ENCODE measurements at places on chromosomes 13 and 19.

DNA sequence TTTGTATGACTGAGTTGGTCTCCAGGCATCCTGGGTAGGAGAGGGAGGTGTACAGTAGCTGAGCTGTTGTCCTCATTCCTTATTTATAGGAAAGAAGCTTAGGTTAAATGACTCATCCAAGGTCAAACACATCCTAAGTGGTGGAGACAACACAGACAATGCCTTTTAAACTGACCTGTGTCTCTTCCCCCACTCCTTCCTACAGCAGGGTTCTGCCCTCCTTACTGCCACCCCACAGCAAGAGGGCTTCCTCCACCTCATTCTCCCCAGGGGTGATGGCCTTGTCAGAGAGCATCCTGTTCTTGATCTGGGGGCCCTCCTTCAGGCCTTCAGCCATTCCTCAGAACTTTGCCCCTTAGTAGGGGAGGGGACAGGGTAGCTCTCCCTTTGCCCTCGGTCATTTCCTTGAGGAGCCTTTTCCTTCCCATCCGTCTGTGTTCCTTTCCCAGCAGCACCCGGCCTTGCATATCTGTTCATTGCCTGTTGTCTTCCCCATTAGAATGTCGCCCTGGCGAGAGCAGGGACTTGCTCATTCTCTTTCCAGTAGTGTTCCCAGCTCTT, 48.2 kb upstream of the GPI start:
- H3K27ac ChIP-seq, result no peak overlapping the region
- H3K27me3 ChIP-seq, result no peaks in the 10 kb centered on the region
- no peaks in the 10 kb centered on the region for H3K4me1 ChIP-seq
- no peak overlapping the region for H3K4me3 ChIP-seq

DNA sequence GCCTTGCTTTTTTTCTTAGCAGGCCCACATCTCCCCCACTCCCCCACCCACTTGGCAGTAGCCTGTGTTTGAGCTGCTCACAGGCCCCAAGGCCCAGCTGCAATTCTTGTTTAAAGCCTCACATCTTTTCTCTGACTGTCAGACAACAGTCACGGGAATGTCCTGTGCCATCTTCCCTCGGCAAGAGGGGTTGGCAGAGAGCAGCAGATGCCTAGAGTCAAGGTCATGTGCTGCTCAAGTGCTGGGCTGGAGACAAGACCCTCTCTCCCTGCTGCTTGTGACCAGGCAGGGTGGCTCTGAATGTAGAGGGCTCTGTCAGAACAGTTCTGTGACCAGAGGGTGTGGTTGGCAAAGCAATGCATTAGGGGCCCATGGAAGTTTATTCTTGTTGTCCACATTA, 47.4 kb downstream of the BBC3 start:
- H3K27me3 ChIP-seq, result no peaks in the 10 kb centered on the region
- H3K36me3 ChIP-seq, result no peaks in the 10 kb centered on the region
- no peak for DNase-seq
- H3K4me1 ChIP-seq, result peaks cover 16% of the 10 kb centered on the region
- H3K4me3 ChIP-seq, result no peak overlapping the region

DNA sequence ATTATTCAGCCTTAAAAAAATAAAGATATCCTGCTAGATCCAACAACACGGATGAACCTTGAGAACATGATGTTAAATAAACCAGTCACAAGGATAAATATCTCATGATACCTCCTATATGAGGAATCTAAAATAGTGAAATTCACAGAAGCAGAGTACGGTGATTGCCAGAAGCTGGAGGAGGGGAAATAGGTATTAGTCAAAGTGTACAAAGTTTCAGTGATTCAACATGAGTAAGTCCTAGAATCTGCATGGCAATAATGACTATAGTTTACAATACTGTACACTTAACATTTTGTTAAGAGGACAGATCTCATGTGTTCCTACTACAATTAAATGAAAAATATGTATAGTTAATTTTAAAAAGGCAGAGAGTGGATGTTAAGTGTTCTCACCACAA, 206.6 kb upstream of the SLC10A2 start:
- no peak for DNase-seq
- H3K36me3 ChIP-seq, result no peaks in the 10 kb centered on the region
- no peak overlapping the region for H3K27ac ChIP-seq
- no peak overlapping the region for H3K4me3 ChIP-seq
- peaks cover 3% of the 10 kb centered on the region for H3K4me1 ChIP-seq

- no peaks in the 10 kb centered on the region for H3K36me3 ChIP-seq
- peaks cover 5% of the 10 kb centered on the region for H3K27me3 ChIP-seq
- no peak for DNase-seq
- H3K4me3 ChIP-seq, result no peak overlapping the region
- H3K4me1 ChIP-seq, result no peaks in the 10 kb centered on the region
Observed at GRCh38 chr19:39936020-39936419, 1.6 kb upstream of the FCGBP start.

DNA sequence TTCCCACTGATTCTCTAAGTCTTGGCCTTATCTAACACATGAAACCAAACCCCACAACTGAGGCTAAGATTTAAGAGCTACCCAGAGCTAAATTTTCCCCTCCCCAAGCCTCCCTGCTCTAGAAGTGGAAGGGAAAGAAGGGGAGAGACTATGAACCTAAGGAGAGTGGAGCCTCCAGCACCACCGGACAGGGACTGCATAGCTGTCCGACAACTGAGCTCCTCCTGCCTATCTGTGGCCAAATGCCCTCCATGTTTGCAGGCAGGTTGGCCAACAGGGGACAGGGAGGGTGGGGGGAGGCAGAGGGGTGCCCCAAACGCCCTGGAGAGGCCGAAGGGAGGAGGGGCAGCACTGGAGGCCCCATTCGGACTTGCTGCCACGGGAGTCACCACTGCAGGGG, 6.0 kb upstream of the NAPA start:
- no peaks in the 10 kb centered on the region for H3K27me3 ChIP-seq
- H3K27ac ChIP-seq, result no peak overlapping the region
- no peak overlapping the region for H3K4me3 ChIP-seq

- no peak for DNase-seq
- H3K4me3 ChIP-seq, result no peak overlapping the region
- no peaks in the 10 kb centered on the region for H3K36me3 ChIP-seq
Observed at GRCh38 chr19:3183721-3184641, 1.7 kb upstream of the NCLN start.

GRCh38 chr13:44921931-44922758, 67.1 kb downstream of the NUFIP1 start:
- H3K27me3 ChIP-seq, result no peaks in the 10 kb centered on the region
- no peak overlapping the region for H3K4me3 ChIP-seq
- no peaks in the 10 kb centered on the region for H3K36me3 ChIP-seq

DNA sequence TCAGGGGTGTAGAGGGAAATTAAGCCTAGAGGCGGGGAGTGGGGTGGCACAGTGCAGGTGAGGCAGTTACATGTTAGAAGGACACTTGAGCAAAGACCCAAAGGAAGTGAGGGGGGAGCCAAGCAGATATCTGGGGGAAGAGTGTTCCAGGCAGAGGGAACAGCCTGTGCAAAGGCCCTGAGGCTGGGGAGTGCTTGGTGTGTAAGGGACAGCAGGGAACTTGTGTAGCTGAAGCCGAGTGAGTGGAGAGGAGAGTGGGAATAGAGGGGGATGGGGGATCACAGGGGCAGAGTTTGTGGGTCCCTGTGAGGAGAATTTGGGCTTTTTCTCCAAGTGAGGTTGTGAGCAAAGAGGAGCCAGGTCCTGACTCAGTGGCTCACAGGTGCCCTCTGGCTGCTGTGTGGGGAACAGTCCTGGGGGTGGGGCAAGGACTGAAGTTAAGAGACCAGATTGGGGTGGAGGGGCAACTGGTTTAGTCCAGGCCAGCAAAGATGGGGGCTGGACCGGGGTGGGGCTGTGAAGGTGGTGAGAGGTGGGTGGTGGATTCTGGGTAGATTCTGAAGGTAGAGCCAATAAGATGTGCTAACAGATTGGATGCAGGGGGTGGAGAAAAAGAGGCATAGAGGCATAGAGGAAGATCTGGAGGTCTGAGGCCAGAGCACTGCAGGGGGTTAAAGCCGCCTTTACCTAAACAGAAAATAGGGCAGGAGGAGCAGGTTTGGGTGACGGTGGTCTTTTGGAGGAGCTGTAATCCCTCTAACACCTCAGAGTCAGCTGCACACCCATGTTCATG, 75.3 kb downstream of the CACNA1A start:
- H3K27ac ChIP-seq, result no peak overlapping the region
- H3K27me3 ChIP-seq, result no peaks in the 10 kb centered on the region
- H3K36me3 ChIP-seq, result no peaks in the 10 kb centered on the region

DNA sequence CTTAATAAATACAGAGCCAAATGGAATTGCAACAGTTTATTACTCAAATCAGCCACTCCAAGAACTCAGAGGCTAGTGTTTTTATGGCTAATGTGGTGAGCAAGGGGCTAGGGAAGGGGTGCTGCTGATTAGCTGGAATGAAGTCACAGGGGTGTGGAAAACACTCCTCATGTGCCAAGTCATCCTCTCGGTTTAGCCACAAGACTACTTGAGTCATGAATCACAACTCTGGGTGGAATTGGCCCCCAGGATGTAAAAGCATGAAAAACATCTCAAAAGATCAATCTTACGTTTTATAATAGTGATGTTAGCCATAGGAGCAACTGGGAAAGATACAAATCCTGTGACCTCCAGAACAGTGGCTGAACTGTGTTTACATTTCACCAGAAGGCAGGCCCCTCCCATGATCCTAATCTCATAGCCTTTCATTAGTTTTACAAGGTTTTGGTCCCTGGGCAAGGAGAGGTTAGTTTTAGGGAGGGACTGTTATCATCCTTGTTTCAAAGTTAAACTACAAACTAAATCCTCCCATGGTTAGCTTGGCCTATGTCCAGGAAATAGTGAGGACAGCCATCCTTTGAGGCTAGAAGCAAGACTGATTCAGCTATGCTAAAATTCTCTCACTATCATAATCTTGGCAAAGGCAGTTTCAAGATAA, 2020.1 kb upstream of the PCDH20 start:
- H3K27me3 ChIP-seq, result no peaks in the 10 kb centered on the region
- H3K4me1 ChIP-seq, result peaks cover 7% of the 10 kb centered on the region
- no peak overlapping the region for H3K4me3 ChIP-seq
- no peak overlapping the region for H3K27ac ChIP-seq
- H3K36me3 ChIP-seq, result no peaks in the 10 kb centered on the region
- DNase-seq, result peak; percentile 97

DNA sequence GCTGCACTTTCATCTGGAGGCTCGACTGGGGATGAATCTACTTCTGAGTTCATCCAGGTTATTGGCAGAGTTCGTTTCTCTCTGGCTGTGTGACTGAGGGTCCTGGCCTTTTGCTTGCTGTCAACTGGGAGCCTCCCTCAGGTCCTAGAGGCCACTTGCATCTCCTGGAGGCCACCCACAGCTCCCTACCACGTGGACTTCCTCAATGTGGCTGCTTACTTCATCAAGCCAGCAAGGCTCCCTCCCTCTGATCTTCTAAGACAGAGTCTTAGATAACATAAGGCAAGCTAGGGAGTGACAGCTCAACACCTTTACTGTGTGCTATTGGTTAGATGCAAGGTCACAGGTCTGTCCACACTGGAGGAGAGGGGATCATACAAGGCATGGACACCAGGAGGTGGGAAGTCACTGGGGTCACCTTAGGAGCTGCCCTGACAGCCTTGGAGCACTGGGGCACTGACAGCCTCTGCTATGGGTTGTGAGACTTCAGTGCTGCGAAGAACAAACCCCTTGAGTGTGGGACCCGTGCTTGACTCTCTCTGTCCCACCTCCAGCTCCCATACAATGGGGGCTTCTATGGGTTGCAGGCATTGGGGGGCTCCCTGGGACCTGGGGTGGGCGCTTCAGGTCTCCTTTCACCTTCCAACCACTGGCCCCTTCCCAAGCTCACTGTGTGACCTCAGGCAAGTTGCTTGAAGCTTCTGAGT, 5.3 kb downstream of the FAM187B start:
- H3K27me3 ChIP-seq, result no peaks in the 10 kb centered on the region
- no peaks in the 10 kb centered on the region for H3K36me3 ChIP-seq
- H3K4me3 ChIP-seq, result no peak overlapping the region
- no peak for DNase-seq
- no peaks in the 10 kb centered on the region for H3K4me1 ChIP-seq

DNA sequence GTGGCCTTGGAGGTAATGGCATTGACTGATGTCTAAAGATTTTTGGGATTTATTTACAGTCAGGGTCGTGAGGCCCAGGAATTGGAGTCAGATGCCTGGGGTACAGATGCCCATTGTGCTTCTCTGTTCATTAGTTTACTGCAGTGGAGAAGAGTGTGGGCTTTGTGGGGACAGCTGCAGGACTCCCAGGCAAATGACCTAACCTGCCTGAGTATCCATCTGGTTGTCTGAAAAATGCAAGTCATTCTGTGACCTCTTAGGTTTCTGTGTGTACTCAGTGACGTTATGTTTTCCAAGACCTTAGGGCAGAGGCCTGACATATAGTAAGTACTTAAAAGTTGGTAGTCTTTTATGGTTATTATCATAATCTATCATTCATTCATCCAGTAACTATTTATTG, 60.5 kb downstream of the SPATA13 start:
- no peak overlapping the region for H3K4me3 ChIP-seq

DNA sequence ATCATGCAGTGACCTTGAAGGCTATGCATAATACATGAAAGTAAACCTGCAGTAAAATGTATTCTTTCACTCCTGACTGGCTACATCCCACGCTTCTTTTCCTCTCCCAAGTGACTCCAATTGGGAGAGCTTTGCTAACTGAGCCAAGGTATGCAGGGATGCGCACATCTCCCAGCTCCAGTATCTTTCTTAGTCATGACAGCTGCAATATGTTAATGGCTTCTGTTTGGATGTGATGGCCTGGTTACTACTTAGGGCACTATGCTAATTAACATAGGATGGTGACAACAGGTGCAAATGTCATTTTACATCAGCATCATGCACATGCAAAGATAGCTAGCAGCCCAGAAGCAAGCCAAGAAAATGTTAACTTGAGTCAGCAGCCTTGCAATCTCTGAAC, 134.7 kb downstream of the POU4F1 start:
- no peak overlapping the region for H3K27ac ChIP-seq
- no peak for DNase-seq
- no peak overlapping the region for H3K4me3 ChIP-seq
- peaks cover 6% of the 10 kb centered on the region for H3K4me1 ChIP-seq
- peaks cover 12% of the 10 kb centered on the region for H3K27me3 ChIP-seq

GRCh38 chr13:98299235-98299965, 122.3 kb upstream of the RNF113B start:
- H3K27me3 ChIP-seq, result no peaks in the 10 kb centered on the region
- H3K36me3 ChIP-seq, result no peaks in the 10 kb centered on the region
- no peak for DNase-seq
- H3K27ac ChIP-seq, result no peak overlapping the region

- H3K27me3 ChIP-seq, result peaks cover 22% of the 10 kb centered on the region
- H3K27ac ChIP-seq, result no peak overlapping the region
- no peak overlapping the region for H3K4me3 ChIP-seq
- no peaks in the 10 kb centered on the region for H3K36me3 ChIP-seq
Observed at GRCh38 chr19:10037367-10037766, 24.1 kb downstream of the RDH8 start.

DNA sequence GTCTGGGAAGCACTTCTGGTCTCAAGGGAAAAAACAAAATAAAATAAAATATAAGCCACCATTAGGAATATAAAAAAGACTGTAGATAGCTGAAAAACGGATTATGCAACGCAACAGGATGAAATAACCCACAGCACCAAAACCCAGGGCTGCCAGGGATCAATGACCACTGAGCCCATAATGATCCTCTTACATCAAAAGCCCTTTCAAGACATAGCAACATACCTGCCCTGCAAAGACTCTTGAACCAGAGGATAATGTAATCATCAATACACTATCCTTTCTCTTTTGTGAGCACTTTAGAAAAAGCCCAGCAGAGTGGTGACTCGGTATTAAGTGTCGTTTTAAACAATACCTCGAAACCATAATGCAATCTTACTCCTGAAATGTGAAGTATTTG, 235.0 kb upstream of the SOX21 start:
- no peak overlapping the region for H3K4me3 ChIP-seq
- no peaks in the 10 kb centered on the region for H3K36me3 ChIP-seq
- H3K4me1 ChIP-seq, result no peaks in the 10 kb centered on the region
- no peak for DNase-seq

GRCh38 chr19:55088543-55089341, 13.1 kb downstream of the EPS8L1 start:
- peak; percentile 72 for DNase-seq
- H3K27ac ChIP-seq, result no peak overlapping the region
- H3K27me3 ChIP-seq, result peaks cover 27% of the 10 kb centered on the region
- H3K36me3 ChIP-seq, result no peaks in the 10 kb centered on the region
- H3K4me3 ChIP-seq, result no peak overlapping the region
